WTC11 (cell line): ENCODE measurements at places on chromosomes 12 and 14.

DNA sequence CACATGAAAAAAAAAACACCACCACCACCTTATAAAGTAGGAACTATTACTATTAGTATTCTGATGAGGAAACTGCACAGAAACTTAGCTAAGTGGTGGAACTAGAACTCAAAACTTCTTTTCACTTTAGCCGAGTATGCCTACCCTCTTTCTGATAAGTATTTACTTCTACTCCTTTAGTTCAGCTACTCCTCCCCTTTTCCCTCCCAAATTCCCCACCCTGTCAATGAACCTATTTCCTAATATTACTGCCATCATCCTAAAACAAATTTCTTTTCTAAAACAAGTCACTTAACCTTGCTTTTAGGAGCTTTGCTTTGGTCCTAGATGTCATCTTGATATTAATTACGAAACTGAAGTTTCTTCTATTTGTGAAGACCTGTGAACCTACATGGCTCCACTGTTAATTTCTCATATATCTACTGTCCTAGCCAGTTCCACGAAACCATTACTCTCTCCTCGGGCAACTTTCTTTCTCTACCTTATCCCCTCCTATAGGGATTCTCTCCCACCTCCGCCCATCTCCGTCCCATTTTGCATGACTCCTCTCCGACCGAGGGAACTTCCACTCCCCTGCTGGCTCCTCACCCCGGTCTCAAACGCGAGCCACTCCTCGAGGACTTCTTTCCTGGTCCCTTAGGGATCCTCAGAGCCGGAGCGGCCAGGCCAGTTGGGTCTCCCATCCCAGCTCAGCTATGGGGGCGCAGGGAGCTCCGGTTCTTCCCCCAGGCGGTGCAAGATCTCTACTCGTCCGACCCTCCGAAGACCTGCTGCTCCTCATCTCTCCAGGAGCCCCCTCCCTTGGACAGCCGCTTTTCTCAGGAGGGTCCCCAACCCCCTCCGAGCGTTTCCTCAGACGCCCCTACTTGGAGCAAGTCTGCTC, 1.1 kb downstream of the NUMB start:
- peak; percentile 45 for DNase-seq

DNA sequence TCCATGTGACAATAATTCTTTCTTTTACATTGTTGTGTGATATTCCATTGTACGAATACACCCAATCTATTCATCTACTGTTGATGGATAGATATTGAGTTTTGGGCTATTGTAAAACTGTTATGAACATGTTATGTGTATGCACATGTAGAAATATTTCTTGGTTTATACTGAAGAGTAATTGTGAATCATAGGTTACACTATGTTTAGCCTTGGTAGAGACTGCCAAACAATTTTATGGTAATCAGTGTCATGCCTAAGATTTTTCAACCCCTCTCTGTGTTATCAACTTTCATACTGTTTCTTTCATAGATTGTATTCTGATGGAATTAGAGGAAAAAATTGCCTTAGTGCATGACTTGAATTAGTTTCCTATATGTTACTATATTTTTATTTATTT, 39.5 kb downstream of the FRMD6 start:
- DNase-seq: no peak

DNA sequence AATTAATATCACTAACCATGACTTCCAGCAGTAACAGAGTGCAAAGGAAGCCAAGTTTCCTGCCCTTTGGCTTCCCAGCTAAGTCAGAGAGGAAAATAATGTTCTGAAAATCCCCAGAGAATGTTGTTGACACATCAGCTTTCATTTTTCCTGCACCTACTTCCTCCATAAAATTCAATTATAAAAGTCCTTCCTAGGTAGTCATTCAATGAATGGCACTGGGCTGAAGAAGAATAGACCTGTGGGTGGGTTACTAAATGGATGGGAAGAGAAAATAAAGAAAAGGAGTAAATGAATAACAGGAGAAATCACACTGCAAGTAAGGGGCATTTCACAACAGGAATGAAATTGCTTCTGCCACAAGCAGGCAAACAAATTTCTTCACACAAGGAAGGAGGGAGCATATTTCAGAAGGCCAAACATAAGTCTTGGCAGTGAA, 73.2 kb upstream of the MDM1 start:
- no peak for DNase-seq

- DNase-seq: no peak
Observed at GRCh38 chr14:89033756-89034155, 209.3 kb downstream of the TTC8 start.

DNA sequence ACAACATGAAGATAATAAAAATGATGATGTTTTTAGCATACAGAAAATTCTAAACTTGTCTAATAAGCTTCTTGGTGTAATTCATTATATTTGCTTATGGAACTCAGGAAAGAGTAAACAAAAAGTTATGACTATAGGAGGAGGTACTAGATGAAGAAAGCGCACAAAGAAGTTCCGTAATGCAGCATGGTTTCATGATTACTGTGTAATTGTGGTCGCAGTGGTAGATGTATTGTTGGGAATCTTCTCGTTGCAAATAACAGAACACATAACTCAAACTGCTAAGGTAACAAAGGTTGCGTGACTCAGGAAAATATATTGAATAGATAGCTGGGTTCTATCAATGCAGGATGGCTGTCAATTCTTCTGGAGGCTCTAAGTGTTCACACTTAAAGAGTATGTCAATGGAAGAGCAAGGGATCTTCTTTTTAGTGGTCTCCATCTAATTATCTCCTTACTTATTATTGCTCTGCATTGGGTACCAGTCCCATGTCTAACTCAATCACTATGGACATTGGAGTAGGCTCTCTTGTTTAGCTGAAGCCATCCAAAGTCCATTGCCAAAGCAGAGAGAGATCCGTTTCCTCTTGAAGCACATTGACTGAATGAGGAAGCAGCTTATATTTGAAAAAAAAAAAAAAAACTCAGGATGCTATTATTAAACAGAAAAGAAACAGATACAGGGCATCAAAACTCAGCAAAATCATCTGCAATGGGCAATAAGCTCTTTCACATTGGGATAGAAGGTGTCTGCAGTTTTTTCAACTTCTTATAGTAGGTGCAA, 283.4 kb upstream of the ATP2B1 start:
- DNase-seq: no peak

DNA sequence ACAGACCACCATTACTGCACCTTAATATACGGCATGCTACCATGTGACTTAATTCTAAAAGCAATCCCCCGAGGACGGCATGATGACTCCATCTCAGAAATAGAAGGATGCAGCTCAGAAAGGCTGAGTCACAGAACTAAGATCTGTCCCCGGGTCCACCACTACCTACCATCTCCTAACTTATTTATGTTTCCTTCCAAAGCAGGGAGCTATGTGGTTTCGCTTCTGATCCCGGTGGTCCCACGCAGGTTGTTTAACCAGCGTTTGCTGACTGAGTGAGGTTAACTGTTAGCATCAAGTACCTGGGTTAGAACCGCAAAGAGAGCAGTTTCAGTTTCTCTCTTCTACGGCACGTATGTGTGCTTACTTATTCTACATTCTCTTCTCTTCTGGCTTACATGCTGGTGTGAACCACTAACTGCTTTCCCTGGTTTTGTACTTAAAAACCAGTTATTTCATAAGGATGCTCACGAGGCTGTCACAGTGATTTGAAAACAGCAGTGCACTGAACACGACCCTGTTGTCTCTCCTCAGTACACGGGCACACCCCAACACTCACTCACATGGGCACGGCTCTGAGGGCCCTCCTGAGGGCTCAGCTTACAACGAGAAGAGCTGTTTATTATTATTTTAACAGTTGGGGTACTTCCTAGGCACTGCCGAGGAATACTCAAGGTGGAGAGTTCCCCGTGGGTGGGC, 66.7 kb downstream of the CCDC88C start:
- no peak for DNase-seq
